ENCODE measurements at places on chromosomes 1 and 21.
A peak's percentile ranks its signal among the peaks of the same experiment; 100 is the strongest.

DNA sequence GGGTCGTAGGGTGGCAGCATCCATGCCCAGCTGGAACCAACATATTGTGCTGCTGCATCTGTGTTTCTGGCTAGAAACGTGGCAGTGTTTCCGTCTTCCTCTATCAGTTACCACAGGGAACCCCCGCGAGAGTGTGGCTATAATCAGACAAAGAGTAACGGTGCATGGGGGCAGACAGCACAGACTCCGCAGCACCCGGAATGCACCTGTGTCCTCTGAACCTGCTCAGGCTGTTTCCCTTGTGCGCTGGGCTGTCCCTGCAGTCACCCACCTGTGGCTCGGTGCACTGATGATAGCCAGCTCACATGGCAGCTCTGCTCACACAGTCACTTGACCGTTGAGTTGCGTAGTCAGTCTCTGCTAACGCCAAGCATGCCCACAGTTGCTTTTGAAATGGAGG is 11.4 kb upstream of the PCBP3 start:
- DNase-seq = no peak

DNA sequence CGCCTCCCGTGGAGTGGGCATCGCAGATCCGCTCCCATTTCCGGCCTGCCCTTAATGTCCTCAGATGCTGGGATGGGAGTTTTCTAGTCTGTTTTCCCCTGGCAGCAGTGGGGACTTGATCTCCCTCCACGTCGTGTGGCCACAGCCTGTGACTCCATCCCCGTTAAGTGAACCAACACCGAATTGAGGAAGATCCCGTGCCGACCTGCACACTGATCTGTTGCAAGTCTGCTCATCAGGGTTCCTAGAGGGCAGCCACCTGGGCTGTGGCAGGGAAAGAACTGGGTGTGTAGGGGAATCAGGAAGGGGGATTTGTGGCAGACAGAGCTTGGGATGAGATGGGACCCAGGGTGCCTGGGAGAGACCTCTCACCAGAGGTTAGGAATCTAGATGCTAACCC is 23.3 kb upstream of the CDK18 start:
- DNase-seq = no peak

- no peak for DNase-seq
Measured at GRCh38 chr1:23699280-23700179, 7.9 kb downstream of the RPL11 start.

DNA sequence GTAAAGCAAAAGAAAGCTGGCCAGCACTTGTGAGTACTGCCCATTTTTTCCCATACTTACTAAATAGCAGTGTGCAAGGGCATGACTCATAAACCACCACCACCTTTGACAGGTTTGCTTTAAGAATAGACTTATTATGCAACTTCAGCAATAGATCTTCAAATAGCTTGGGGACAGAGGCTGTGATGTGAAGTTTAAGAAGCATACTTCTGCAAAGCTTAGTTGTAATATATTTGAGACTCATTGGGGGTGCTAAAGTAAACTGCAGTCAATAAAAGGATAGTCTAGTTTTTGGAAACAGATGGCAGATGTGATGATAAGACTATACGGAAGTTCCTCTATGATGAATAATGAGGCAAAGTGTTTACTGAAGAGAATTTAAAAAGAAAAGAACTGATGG is 210.0 kb downstream of the PLA2G4A start:
- peak; percentile 36 for DNase-seq

GRCh38 chr1:180272395-180272794 is 42.3 kb downstream of the LHX4 start:
- no peak for DNase-seq

- no peak for DNase-seq
Measured at GRCh38 chr1:154726443-154726842, 118.5 kb upstream of the ADAR start.

GRCh38 chr1:115082949-115083348 is 6.4 kb downstream of the TSPAN2 start:
- no peak for DNase-seq

GRCh38 chr1:209072481-209072880 is 511.0 kb upstream of the CAMK1G start:
- DNase-seq = no peak

DNA sequence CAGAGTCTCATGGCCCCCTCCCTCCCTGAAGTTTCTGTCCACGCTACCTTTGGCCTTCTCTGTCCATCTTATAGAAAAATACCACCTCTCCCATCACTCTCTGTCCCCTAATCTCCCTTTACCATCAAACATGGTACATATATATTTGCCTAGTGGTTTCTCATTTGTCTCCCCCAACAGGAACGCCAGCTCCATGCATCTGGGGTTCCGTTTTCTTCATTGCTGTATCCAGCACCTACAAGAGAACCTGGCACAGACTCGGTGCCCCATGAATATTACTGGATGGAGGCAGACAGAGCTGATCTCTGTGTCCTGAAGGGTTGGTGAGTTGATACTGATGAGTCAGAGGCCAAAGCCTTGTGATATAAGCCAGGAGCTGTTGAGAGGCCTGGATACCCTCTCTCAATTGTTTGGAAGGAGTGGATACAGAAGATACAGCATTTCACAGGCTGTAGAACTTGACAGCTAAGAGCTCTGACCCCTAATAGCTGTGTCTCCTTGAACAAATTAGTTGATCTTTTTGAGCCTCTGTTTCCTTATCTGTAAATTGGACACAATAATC is 21.9 kb downstream of the HEYL start:
- no peak for DNase-seq

- peak; percentile 11 for DNase-seq
Measured at GRCh38 chr1:184567637-184568036, 180.8 kb downstream of the C1orf21 start.

DNA sequence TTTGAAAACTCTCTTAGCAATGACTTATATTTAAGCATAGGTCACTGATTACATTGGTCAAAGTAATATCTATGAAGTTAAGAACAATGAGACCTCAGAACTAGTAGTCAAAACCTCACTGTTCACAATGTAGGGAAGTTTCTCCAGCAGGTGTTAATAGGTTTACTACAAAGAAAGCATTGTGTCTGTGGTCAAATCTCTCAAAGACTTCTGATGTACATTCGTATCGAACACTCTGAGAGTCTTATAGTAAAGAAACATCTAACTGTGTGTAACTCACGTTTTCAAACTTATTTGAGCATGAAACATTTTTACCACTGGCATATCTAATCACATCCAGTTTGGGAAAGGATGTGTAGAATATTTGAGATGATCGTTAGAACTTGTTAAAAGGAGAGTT is 76.0 kb downstream of the MAP3K7CL start:
- DNase-seq = no peak

DNA sequence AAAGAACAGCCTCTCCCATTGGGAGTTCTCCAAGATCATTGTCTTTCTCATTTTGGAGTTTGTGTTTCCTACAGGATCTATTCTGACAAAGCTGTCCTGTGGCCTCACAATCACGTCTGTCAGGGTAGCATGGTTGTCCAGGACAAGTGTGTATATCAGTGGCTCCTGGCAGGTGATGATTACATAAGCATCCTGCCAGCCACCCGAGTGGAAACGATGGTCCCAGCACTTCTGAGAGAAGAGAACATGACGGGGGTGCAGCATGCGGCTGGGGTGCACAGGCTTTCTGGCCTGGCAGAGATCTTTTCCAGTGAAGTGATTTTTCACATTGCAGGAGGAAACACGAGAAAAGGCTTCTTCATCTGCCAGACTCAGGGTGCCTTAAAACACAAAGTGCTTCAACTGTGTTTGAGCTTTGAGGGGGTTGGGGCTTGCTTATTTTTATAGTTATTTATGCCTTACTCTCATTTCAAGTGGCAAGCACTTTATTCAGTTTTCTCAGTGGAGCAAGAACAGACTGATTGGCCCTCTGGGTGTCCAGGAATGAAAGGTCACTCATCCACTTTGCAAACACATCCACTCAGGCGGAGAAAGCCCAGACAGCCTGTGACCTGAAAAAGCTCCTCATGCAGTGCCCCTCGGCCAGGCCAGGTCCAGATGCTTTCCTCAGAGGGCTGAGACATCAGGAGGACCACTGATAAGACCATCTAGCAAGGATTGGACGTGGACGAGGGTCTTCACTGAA is 186.0 kb downstream of the DUSP10 start:
- DNase-seq = no peak

DNA sequence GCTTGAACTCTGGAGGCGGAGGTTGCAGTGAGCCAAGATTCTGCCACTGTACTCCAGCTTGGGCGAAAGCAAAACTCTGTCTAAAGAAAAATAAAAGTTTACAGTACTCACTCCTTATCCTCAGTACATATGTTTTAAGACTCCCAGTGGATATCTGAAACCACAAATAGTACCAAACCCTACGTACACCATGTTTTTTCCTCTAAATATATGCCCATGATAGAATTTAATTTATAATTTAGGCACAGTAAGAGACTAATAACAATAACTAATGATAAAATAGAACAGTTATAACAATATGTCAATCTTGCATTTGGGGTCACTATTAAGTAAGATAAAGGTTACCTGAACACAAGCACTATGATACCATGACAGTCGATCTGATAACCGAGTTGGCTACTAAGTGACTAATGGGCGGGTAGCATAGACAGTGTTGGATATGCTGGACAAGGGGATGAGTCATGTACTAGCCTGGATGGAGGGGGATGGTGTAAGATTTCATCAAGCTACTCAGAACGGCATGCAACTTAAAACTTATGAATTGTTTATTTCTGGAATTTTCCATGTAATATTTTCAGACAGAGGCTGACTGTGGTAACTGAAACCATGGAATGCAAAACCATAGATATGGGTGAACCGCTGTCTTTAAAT is 43.7 kb downstream of the ST7L start:
- DNase-seq = peak; percentile 42

DNA sequence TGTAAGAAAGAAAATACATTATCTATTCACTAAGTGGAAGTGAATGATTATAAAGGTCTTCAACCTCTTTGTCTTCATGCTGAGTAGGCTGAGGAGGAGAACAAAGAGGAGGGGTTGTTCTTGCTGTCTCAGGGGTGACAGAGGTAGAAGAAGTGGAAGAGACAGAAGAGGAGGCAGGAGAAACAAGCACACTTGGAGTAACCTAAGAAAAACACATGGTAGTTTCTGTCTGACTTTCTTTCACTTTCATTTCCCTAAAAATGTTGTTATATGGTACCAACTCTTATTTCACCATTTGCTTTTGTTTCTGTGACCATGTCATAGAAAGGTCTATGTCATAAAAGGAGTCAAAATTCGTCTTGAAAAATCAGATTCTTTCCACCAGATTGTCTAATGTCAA is 696.6 kb upstream of the BRINP3 start:
- DNase-seq = no peak

GRCh38 chr1:231826566-231826965 is 200.0 kb downstream of the DISC1 start:
- DNase-seq = no peak

DNA sequence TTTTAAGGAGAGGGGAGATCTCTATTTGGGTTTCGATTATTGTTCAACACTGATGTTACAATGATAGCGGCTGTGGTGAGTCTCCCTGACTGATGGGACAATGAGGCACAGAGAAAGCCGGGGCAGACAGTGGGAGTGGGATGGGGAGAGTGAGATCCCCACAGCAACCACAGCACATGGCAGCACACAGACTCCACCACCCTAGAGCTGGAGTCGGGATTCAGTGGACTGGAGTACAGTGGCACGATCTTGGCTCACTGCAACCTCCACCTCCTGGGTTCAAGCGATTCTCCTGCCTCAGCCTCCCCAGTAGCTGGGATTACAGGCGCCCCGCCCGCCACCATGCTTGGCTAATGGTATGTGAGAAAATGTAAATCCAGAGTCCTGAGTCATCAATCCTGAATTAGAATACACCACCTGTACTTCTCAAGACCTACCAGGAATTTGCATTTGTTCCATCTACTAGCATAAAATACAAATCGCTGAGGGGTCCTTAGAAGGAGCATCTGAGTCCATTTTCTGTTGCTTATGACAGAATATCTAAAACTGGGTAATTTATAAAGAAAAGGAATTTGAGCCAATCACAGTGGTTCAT is 125.8 kb downstream of the TOMM20 start:
- DNase-seq = no peak

DNA sequence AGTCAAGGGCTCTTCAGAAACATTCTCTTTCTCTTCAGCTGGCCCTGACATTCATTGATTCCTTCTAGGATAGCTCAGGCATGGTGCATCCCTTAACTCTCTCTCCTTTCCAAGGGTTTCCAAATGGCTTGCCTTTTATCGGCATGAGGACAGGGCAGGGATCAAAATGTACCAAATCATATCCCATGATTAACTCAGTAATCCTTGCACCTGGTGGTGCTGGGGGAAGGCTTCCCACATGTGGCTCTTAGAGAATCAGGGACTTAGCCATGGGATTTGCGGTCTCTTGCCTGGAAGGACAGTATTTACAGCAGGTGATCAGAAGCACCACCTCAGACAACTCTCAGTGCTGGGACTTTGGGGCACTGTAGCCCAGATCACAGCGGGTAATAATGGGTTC is 46.2 kb upstream of the EDEM3 start:
- DNase-seq = no peak

DNA sequence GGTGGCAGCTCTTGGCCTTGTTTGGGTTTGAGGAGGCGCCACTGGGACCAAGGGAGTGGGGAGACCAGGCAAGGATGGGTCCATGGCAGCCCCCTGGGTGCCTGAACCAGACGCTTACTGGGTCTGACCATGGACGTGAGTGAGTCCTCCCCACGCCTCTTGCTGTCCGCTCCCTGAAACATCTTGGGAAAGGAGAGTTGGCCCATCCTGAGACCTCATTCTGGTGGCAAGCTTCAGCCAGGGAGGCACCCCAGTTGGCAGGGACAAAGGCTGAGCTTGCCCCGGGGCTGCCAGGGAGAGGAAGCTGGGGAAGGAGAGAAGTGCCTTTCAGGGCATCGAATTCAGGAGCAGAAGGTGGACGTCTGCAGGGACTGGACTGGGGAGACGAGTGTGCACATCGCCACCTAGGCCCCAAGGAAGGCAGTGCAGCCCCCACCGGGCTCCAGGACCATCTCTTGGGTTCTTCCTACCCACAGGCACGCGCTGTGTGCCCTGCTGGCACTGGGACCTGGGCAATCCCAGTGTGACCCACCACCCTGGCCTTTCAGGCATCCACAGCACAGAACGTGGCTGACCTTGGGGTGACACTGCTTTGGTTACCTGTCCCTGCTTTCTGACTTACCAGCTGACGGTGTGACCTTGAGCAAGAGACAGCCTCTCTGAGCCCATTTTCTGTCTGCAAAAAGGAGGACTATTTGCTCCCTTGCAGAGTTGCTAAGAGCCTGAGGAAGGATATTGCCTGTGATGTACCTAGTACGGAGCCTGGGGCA is 132.9 kb upstream of the WNT4 start:
- DNase-seq = peak; percentile 65

GRCh38 chr1:151516031-151516511 is 4.9 kb downstream of the CGN start:
- DNase-seq = no peak

GRCh38 chr1:60229821-60230220 is 156.3 kb upstream of the C1orf87 start:
- no peak for DNase-seq

DNA sequence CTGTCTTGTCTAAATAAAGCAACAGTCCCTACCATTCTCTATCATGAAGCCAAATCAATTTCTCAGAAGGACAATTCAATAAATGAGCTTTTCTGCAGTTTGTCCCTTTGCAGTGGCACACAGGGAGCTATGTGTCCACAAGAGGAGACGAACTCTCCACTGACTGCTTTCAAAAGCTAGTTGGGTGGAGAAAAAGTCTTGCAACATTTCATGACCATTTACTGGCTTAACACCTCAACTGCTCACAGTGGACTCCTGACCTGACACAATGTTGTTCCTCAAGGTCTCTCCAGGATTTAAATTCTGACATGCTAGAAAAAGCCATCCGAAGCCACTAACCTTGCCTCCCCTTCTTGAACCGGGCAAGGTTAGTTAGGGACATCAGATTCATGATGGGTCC is 111.7 kb downstream of the TIAM1 start:
- DNase-seq = no peak
